ENCODE measurements at places on chromosomes 2 and 18.

- peak; percentile 88 for DNase-seq
These were observed 1341.3 kb upstream of the LRRTM1 start for GRCh38 chr2:81645745-81646301.

DNA sequence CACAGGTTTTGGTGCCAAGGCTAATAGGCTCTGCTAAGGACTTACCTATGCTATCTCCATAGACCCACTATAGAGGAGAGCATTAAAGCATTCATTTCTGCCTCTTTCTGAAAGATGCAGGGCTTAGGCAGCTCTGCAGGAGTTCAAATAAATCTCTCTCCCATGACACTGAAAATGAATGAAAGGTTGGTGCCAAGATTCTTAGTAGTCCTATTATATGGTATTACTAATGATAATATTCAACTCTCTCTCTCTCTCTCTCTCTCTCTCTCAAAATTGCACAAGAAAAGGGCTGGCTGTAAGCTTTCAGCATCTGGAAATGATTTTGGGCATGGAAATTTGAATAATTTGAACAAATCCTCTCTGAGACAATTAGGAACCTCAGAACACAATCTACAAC, 433.7 kb downstream of the MBD2 start:
- DNase-seq = no peak

DNA sequence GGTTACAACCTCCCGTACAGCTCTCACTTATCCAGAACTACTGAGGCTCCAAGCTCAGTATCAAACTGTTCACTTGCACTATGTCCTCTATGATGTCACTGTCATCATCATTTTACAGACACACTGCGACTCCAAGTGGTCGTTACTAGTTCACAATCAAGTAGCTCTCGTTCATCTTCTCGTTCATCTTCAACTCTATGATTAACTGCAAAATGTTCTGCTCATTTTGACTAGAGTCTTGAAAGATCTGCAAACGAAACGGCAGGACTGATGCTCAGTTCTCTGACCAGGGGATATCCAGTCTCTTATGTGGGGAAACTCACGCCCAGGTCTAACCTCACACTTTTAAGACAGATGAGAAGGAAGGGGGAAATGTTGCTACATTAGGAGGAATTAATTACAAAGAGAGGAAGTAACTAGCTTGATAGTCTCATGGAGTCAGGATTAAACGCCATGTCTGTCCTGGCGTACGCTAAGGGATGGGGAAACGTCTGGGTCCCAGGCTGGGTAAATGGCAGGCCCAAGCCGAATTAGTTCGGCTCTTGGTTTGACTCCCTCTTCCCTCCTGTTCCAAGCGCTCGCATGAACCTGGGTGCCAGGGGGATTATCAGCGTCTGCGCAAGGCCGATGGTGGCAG, 794 bp upstream of the CHCHD5 start:
- DNase-seq = no peak

DNA sequence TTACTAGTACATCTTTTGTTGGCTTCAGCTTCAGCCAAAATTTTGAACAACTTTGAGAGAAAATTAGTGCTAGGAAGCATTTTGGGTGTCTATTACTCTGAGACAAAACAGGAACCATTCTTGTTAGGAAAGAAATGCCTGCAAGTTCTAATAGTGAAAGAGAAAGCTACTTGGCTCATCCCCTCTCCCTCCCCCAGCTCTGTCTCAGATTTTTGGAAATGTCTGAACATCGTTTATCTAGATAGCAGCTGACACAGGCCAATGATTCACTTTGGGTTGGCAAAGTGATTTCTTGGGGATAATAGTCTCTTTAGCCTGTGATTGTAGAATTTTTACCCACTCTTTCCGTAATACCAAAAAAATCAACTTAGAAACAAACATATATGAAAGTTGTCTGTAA, 42.3 kb upstream of the PTPRM start:
- peak; percentile 0 for DNase-seq

GRCh38 chr2:39781697-39782096, 2.6 kb upstream of the THUMPD2 start:
- DNase-seq = no peak

GRCh38 chr2:233156001-233156400, 95.5 kb upstream of the ATG16L1 start:
- no peak for DNase-seq

DNA sequence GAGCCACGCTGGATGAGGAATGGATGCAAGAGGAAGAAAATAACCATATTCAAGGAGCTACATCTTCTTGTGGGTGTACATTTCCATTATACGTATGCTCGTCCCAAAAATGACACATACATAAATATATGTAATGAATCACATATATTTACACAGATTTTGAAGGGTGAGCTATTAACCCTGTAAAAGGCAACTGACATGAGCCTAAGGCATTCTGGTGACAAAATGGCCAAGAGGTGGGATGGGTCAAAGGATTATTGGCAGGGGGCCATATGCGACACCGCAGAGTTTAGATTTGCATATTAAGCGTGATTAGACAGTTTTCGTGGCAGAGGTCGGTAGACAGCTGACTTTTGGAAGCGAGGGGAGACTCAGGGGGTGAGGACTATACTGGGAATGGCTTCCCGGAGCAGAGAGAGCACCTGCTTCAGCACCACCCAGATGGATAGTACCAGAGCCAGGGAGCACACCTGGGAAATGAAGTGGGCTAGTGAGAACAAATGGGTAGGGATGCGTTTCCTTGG, 431 bp upstream of the CNRIP1 start:
- peak; percentile 27 for DNase-seq

GRCh38 chr18:5167831-5168230, 29.2 kb downstream of the AKAIN1 start:
- DNase-seq = no peak

GRCh38 chr2:27756544-27757498, 14.7 kb upstream of the MRPL33 start:
- DNase-seq = peak; percentile 51

DNA sequence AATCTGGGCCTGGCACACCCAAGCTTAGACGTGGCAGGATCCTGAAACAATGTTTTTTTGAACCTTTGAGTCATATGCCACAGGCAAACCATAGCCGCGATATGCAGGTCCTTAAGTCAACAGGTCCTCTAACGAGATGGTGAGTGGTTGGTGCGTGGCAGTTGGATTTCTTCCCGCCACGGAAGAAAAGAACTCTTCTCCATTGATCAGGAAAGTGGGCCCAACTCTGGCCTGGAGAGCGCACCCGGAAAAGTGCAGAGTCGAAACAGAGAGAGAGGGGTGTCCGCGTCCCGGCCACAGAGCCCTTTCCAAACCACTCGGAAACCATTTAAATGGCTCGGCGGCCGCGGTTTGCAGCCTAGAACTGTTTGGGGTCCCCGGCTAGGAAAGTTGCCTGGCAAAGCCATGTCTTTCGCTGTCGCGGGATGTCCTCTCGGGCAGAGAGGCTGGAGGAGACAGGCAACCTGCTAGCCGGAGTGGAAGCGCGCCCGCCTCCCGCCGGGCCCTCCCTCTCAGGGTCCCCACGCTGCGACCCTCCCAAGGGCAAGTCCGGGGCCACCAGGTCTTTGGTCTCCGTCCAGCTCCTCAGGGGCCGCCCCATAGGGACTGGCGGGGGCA, 777 bp downstream of the GALNT3 start:
- DNase-seq = peak; percentile 16

- no peak for DNase-seq
These were observed 100.6 kb downstream of the MSH2 start for GRCh38 chr2:47503481-47504070.

DNA sequence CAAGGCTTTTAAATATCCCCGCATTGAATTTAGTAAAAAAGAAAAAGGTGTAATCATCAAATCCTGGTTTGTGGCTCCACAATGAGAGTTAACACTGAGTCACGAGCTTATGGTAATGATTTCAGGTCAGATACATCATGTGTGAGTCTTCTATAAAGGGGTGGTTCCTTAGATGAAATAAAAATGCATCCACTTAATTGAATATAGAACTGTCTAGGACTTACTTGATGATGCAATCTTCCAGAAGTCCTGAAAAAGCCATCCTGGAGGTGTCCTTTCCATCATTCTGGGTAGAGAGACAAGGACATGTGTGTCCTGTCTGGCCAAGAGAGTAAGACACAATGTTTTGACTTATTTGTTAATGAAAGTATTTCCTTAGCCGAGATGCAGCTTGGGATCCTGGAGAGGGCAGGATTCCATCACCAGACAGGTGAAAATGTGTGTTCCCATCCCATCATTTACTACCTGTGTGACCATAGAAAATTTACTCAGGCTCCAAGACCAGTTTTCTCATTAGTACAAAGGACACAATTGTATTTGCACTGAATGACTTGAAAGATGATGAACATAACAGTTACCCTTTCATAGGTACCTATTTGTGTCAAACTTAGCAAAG, 1539.8 kb upstream of the PIK3C3 start:
- DNase-seq = no peak

- DNase-seq = no peak
These were observed 78.4 kb upstream of the EFEMP1 start for GRCh38 chr2:56001947-56002346.

DNA sequence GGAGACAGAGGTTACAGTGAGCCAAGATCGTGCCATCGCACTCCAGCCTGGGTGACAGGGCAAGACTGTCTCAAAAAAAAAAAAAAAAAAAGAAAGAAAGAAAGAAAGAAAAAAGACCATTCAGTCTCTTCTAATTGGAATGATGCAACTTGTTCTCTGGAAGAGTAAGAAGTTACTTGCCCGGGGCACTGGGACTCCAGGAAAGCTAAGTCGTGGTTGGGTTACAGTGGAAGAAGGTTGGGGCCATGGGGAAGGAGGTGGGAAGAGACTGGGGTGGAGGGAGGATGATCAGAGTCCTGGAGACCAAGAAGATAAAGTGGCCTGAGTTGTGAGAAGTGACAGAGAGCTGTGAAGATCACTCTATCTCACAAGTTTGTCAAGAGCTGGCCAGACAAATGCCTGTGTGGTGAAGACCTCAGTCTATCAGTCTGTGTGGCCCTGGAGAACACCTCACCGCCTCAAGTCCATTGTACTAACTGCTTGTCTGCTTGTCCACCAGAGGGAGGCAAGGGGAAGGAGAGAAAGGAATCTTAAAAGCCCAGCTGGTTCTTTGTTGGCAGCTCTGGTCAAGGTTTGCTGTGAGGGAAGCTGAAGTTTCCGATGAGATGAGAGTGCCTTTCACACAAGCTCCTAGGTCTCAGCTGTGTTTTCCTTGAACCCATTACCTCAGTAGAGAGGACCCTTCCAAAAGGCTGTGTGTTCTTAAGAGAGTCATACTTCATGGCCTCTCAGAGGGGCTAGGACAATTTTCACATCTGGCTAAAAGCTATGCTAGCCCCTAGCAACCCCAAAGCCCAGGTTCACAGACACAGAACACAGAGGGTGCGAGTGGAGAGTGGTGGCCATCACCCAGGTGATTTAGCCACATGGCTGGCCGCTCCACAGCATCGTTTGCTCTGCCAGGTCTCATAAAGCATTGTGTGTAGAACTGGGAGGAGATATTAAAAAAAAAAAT, 72.0 kb upstream of the TMEM178A start:
- peak; percentile 31 for DNase-seq

DNA sequence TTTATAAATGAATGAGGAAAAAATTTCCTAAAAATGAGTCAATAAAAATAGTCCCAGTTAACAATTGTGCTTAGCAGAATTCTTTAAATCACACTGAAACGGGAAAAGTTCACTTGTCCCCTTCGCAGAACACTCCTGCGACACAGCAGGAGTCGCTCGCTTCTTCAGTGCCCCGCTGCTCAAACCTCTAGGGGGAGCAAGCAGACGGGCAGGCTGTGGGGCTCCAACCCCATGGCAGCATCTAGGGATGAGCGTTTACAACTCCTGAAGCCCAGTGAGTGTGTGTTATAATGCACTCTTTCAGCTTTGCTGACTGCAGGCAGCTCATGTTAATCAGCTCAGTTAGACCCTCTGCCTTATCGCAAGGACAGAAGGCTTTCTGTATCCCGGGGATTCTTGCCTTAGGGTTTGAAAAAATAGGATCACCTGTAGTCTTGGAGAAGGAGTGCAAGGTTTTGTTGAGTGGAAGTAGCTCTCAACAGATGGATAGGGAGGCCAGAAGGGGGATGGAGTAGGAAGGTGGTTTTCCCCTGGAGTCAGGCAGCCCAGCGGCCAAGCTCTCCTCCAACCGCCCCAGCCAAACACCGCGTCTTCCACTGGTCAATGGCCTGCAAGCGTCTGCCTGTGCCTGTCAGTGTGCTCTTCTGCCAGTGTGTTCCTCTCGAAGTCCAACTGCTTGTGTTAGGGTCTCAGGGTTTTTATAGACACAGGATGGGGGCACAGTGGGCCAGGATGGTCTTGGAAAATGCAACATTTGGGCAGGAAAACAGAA, 1977.7 kb upstream of the LRRTM1 start:
- DNase-seq = no peak

DNA sequence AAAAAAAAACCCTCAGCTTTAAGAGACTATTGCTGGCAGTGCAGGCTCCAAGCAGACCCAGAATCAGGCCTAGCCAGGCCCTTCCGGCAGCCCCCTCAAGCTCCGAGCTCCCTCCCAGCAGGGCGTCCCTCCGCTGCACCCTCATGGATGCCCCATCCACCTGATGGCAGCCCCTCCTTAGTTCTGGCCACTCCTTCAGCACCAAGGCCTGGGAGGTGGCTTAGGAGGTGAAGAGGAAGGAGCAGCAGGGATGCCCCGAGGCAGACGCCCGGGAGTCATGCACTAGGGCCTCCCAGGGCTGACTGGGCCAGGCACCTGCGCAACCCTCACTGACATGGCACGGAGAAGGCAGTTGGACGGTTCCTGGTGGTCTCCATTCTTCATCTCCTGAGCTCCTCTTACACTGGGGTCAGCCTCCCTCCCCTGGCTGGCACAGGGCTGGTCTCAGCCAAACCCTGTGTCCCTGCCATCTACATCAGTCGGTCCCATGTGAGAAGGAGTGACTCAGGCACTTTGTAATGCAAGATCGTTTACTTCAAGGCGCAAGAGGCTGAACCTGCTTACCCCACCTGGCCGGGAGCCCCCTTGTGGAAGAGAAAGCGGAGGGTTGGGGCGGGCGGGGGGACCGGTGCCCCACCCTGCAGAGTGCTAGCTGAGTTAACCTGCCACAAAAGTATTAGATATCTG, 53.5 kb upstream of the ID2 start:
- DNase-seq = no peak
